ENCODE measurements at places on chromosomes 2 and 18. TPM values are rescaled to one million over a fixed set of nuclear protein-coding genes. Genes with fewer than 3 reads are reported as not detected.
A peak's percentile ranks its signal among the peaks of the same experiment; 100 is the strongest.

- H3K27ac ChIP-seq = no peak overlapping the region
- H3K4me1 ChIP-seq = peaks cover 7% of the 10 kb centered on the region
- H3K4me3 ChIP-seq = no peak overlapping the region
- peaks cover 3% of the 10 kb centered on the region for H3K27me3 ChIP-seq
- no peaks in the 10 kb centered on the region for H3K36me3 ChIP-seq
These were observed 8.9 kb upstream of the OSR1 start for GRCh38 chr2:19367326-19367725.

- no peaks in the 10 kb centered on the region for H3K4me1 ChIP-seq
- no peaks in the 10 kb centered on the region for H3K27me3 ChIP-seq
- no peak for DNase-seq
These were observed 45.6 kb upstream of the BZW1 start for GRCh38 chr2:200765995-200766660.

DNA sequence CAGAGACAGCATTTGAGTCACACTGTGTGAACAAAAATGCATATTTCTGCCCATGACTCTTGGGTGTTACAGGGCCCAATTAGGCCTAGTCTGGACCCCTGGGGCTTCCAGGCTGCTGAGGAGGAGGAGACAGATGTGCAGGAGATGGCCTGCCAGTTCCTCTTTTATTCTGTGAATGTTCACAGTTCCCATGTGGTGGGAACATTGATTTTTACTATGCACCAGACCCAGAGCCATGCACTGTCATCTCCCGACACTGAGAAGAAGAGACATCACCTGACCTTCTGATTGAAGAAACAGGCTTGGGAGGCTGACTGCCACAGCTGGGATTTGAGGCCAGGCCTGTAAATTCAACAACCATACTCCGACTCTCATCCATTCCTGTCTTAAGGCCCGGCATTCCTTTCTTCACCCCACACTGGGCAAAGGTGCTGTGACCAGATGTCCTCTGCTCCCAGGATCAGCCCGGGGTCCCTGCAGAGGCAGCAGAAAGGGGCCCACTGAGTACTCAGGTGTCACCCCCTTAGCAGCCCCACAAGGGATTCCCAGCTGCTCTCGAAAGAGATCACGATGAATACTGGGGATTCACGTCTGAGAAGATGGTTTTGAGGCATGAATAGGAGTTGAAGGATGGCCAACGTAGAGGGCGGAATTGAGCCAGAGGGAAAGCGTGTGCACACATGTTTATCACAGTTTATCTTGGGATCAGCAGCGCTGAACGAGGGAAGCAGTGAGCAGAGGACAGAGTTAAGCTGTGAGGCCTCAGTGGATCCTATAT, 3.6 kb upstream of the TFCP2L1 start:
- H3K27me3 ChIP-seq = peaks cover 8% of the 10 kb centered on the region
- no peak overlapping the region for H3K4me3 ChIP-seq
- H3K36me3 ChIP-seq = no peaks in the 10 kb centered on the region

DSG4 gene
- not detected for total RNA-seq

DNA sequence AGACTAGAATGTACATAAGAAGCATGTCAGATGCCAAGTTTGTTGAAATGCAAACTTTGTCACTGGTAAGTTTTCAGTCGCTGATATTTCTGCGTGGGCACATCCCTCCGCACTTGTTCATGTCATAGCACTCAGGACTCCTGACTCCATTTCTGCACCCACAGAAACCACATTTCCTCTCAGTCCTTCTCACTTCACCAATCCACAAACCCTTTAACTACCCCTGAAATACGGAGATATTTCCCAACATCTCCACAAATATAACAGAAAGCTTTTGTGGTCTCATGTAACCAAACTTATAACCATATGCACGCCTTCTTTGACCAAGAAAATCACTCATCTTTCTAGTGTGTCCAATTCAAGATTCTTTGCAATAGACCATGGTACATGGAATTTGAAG, 276.9 kb upstream of the ERBB4 start:
- no peak overlapping the region for H3K27ac ChIP-seq
- no peak overlapping the region for H3K4me3 ChIP-seq
- no peaks in the 10 kb centered on the region for H3K4me1 ChIP-seq
- no peaks in the 10 kb centered on the region for H3K36me3 ChIP-seq
- no peaks in the 10 kb centered on the region for H3K27me3 ChIP-seq
- peak; percentile 16 for DNase-seq

SNTG2 gene
- total RNA-seq = 1.7 TPM

Data from CD8-positive, alpha-beta memory T cell (primary cell).